ENCODE measurements at places on chromosomes 1 and 21. TPM values are rescaled to one million over a fixed set of nuclear protein-coding genes. Genes with fewer than 3 reads are reported as not detected.

Gene TEX50
- total RNA-seq, result not detected

Gene CDCA8
- total RNA-seq, result 29.3 TPM

Gene SLC44A5
- 0.53 TPM for total RNA-seq

Gene SMCP
- not detected for total RNA-seq

Gene AXDND1
- total RNA-seq, result not detected

Gene OR2T33
- total RNA-seq, result 0.08 TPM

DNA sequence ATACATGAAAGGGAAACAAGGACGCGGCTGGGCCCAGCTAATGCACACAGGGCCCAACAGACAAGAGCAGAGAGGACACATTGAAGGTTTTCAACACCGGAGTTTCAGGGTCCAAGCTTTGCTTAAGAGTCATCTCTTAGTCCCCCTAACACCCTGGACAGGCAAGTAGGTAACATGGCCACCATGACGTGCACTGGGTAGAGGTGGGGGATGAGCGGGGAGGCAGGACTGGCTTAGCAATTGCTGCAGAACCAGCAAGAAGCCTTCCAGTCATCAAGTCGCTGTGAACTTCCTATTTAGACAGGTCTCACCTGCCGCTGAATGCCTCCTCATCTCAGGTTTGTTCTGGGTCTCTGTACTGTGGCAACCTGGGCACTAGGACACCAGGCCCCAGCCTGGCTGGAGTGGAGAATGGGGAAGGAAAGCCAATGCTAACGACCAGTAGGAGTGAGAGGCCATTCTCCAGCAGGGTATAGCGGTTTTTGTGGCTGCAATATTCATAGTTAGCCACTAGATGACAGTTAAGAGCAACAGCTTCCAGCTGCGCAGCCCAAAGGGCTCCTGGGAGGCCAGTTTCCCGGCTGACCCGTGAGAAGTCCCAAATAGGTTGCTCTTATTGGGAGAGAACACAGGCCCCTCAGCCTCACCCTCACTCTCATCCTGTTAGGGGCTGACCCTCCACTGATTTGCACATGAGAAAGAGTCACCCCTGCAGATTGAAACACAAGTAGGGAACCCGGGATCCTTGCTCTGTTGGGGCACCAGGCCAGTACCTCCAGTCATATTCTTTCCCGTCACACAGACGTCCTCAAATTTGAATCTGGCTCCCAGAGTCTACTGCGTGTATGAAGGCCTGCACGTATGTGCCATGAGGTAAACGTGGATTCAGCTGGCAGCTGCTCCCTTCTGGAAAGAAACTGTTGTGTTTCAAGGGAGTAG is 6.0 kb upstream of the PIGC start:
- DNase-seq, result peak; percentile 64

DNA sequence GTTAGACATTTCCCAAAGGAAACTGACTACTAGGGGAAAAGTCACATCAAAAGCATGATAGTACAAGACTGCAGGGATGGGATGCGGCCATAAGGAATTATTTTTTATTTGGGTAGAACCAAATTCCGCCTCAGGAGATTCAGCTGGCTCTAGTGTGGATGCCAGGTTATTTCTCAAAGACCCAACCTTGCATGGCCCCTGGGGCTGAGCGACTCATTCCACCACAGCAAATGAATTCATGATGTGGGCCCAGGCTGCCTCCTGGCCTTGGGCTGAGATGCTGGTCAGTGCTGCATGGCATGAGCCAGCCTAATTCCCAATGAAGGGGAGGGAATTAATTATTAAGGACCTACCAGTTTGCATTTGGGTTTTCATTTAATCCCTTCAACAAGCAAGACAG is 11.8 kb downstream of the TMEM35B start:
- DNase-seq, result no peak

GRCh38 chr1:7558481-7558880 is 212.6 kb upstream of the VAMP3 start:
- DNase-seq, result no peak

DNA sequence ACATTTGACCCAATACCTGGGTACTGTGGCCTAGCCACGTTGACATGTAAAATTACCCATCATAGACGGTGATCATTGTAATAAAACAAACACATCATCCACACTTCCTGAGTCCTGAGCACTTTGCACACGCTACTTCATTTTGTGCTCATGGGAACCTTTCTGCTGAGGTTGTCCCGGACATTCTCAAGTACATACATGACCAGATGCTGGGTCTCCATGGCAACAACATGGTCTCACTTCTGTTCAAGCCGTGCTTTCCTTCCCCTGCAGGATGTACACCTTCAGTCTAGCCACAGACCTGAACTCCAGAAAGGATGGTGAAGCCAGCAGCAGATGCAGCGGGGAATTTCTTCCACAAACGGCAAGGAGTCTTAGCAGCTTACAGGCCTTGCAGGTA is 22.7 kb downstream of the UBASH3A start:
- DNase-seq, result no peak

GRCh38 chr1:181140891-181141290 is 52.4 kb downstream of the IER5 start:
- no peak for DNase-seq

- DNase-seq, result peak; percentile 64
Observed at GRCh38 chr1:84887261-84887934, 5.6 kb downstream of the LPAR3 start.

DNA sequence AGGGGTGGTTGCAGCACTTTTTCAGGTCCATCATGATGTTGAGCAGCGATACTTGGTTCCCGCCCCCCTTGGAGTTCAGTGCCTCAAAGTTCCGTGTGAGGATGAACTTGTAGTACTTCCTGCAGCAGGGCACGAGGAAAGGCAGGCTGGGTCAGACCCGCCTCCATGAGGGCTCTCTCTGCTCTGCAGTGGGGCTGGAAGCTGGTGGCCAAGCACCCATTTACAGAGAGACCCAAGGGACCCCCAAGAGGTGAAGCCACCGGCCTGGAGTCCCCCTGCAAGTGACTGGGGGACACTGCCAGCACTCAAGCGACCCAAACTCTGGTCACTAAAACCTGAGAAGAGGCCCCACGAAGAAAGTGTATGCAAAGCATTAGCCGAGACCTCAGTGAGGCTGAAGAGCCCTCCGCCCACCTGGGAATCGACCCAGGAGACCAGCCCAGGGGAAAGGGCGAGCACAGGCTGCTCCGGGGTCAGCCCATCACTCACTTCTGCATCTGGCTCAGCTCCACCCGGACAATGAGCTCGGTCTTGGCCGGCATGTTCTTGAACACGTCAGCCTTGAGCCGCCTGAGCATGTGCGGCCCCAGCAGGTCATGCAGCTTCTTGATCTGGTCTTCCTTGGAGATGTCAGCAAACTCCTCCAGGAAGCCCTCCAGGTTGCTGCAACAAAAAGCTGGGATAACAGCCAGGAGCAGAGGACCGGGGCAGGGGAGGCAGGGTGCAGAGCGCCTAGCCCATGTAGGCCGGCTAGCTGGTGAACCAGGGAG is 45.2 kb downstream of the CHD5 start:
- DNase-seq, result no peak

Data from HT1080 (cell line).